ENCODE measurements at places on chromosomes 11 and 22.

GRCh38 chr11:120302001-120302805 lies 22.9 kb upstream of the TLCD5 start:
- no peak for DNase-seq

DNA sequence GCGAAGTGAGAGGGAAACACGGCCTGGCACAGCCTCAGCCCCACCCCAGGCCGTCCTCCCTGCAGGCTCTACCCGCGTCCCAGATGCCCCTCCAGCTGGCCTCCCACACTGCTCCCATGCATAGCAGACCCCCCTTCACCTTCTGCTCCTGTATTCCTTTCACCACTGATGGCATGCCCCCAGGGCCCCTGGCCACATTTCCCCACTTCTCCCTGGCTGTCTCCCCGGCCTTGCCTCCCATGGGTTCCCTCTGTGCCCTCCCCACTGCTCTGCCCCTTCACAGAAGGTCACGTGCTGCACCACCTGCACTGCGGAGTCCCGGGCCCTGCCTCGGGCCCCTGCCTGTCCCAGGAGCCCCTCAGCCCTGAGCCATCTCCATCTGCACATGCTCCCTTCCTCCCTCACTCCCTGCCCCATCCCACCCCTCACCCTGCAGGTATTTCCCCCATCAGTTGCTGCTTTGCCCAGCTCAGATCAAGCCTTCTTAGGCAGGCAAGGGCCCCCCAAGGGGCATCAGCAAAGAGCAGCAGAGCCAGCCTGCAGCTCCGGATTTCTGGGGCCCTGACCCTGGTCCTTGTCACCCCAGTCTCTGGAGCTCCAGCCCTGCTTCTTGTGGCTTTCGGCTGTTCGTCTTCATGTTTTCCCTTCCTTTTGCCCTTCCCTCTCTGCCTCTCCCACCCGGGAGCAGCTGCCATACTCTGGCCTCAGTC lies 46.4 kb downstream of the GAB4 start:
- DNase-seq, result no peak

DNA sequence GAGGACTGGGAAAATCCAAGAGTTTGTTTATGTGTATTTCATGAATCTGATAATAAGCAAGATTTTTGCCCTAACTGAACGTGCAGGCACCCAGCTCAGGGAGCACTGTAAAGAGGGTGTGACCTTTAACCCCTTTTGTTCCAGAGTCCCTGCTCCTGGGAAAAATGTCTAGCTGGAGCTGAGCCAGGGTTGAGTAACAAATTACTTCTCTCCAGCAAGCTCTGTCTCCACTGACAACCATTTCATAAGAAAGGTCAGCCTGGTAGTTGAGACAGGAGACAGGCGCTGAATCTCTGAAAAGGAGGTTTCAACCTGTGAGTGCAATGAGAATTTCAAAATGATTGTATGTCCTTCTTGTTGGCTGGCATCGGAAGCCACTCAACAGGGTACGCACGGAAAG lies 156.4 kb upstream of the NARS2 start:
- no peak for DNase-seq

DNA sequence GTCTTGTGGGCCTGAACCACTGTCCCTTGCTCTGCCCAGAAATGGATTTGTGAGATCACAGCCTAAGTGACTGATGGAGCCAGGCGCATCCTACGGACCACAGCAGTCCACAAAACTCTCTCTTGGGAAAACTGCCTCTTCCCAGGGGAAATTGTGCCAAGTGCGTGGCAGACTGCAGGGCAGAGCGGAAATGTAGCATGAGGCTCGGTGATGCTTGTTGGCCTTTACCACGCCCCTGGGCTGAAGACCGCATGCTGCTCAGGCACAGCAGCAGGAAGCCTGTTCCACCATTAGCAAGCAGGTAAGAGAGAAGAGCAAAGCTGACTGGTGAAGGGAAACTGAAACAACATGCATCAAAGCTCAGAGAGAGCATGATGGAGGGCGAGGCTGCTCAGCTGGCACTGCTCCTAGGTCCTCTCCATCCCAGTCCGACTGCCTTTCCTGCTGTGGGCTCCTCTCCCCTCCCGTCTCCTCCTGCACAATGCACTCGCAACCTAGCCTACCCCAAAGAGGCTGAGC lies 26.5 kb upstream of the SCARF2 start:
- no peak for DNase-seq

DNA sequence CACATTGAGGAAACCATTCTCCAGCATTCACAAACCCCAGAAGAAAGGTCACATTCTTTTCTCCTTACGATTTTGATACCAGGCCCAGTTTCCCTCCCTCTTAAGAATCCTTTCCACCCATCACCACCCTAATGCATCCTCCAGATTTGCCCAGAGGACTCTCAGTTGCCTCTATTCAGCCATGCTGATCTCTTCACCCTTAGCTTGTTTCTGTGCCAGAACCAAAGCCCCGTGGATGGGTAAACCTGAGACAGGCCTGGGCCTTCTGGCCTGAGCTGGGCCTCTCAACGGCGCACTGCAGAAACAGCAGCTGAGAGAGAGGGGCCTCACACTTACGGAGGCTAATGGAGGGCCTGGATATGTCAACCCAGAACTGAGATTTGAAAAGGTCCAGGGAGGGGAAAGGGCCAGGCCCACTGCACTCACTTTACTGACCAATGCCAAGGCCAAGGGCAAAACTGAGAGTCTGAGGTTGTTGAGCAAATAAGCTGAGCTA lies 32.2 kb upstream of the OAF start:
- DNase-seq, result no peak

- DNase-seq, result no peak
These were observed 37.3 kb upstream of the CCDC134 start for GRCh38 chr22:41762980-41763779.

- no peak for DNase-seq
These were observed 69.5 kb upstream of the SORL1-AS1 start for GRCh38 chr11:121522043-121522941.

GRCh38 chr11:67002297-67002913 lies 20.5 kb upstream of the SYT12 start:
- DNase-seq, result no peak

DNA sequence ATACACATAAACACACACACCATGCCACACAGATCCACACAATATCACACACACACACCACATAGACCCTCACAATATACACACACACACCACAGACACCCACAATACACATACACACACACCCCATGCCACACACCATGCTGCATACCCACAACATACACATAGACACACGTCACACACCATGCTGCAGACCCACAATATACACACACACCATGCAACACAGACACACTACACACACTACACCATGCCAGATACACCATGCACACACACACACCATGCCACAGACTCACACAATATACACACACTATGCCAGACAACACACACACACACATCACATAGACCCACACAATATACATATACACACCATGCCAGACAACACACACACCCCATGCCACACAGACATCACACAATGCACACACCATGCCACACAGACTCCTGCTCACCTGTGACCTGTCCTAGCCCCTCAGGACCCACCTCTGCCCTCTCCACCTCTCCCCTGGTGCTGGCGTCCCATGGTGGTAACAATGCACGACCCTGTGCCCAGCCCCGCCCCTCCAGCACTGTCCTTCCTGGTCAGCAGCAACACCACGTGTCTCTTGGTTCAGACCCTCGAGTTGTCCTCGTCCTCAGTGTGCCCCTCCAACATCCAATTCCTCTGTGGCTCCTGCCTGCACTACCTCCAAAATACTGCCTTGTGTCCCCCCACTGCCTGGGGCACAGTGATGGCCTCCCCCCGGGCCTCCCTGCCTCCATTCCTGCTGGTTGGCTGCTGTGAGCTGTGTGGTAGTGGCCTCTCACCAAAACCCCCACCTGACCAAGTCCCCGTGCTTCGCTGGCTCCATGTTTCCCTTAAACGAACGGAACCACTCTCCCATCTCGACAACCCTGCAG lies 23.7 kb upstream of the RFPL3 start:
- DNase-seq, result no peak

DNA sequence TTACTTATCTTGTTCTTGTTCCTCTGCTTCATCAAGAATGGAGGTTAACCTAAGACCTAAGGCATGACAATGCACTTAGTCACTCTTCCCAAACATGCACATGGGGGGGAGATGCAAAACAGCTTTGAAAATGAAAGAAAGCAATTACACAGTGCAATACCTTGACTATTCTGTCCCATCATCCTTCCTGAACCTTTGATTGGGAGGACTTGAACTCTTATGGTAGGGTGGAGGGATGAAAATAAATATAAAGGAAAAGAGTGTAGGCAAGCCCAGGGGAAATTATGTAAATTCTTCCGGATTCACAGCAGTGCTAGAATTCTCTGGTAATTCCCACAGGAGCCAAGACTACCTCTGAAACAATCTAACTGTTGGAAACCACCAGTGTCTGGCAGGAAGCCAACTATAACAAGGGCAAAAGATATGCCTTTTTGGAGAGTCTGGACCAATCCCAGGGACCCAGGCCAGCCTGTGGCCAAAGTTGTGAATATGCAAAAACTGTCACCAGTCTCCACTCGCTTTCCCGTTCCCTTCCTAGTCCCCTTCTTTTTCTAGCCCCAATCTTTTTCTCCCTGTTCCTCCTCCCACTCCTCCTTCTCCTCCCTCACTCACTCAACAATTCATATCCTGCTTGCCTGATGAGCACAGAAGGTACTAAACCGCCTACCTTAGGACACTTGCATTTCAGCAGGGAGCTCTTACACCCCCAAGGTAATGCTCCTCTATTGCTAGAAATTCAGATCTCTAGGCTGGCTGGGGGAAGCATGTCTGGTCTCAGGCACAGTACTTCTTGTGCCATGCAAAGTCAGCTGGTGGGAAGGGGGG lies 2.5 kb upstream of the RCN1 start:
- DNase-seq, result peak; percentile 92

DNA sequence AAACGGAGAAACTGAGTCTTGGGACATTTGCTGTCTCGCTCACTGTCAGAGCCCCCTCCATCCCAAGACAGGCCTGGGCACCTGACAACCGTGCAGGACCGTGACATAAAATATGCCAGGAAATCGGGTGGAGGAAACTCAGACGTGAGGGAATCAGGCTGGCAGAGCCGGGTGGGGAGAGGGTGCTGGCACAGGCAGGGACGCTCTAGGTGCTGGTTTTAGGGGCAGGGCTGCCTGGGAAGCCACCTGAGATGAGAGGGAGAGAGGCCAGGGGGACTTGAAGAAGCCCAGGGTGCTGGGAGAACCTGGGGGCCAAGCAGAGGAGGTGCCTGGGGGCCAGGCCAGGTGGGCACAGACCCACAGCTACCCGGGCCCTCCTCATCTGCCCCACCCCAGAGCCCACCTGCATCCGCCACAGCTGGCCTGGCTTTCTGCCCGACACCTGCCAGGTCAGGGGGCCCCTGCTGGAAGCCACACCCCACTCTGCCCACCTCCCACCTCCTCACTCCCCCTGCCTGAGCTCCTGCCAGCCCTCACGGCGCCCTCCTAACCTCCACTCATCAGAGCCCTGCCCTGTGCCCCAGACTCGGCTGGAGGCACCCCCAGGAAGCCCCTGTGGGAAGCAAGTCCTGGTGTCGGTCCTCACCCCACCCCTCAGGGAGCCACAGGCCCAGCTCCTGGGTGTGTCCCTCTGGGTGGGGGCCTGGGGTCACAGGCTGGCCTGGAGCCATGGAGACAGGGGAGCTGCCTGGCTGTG lies 27.3 kb upstream of the MUC5AC start:
- DNase-seq, result no peak

DNA sequence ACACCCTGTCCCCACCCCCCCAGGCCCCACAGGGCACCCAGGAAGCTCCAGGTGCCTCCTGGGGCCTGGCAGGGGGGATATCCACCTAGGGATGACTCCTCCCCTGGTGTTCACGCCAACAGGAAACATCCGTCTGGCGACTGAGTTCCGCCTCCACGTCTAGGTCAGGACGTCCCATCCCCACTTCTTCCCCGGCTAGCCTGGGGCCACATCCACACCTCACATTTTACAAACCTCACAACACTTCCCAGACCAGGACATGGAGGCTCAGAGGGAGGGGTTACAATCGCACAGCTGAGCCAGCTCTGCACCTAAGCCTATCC lies 21.0 kb downstream of the MAFF start:
- no peak for DNase-seq

DNA sequence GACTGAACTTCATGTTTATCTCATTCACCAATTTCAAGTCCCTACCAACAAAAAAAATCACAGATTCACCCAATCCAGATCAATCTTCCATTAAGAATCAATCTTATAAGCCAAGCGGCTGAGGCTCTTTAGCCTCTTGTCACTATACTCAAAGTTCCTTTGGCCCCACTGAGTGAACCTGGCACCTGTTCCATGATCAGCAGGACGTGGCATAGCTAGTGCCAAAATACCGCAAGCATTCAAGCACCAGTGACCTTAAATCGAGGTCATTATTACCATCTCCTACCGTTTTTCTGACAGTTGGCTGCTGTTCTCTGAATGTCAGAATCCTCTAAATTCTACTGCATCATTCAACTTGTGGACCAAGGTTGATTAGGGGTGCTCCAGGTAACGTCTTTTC lies 141.2 kb downstream of the CADM1 start:
- DNase-seq, result no peak

DNA sequence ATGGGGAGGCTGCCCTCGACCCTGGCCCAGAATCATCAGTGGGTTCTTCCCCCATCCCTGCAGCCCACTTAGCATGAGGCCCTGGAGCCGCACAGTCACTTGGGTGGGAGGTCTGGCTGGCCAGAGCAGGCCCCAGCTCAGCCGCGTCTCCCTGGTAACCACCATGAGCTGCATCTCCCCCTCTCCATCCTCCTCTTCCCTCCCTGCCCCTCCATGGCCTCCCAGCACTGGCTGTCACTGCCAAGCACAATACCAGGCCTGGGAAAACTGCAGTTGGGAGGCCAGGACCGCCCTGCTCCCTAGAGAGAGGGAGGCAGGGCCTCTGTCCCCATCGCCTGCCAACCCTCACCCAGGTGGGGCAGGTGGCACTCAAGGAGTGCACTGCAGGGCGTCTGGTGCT lies 8.0 kb downstream of the CSDC2 start:
- DNase-seq, result no peak

DNA sequence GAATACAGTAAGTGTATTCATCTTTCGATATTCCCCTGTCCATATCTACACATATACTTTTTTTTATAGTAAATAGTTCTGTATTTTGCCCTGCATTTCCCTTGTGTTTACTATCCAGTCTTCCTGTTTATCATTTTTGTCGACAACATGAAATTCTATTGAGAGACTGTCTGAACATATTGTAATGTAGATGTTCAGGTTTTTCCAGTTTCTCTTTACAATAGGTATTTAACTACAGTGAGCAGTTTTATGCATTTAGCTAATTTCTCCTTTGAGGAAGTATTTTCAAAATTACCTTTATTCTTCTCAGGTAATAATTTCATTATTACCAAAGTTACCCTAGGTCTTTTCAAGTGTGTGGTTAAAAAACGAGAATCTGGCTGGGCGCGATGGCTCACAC lies 16.7 kb downstream of the PIK3IP1 start:
- DNase-seq, result no peak

- DNase-seq, result no peak
These were observed 3.2 kb downstream of the DERL3 start for GRCh38 chr22:23835484-23836144.

DNA sequence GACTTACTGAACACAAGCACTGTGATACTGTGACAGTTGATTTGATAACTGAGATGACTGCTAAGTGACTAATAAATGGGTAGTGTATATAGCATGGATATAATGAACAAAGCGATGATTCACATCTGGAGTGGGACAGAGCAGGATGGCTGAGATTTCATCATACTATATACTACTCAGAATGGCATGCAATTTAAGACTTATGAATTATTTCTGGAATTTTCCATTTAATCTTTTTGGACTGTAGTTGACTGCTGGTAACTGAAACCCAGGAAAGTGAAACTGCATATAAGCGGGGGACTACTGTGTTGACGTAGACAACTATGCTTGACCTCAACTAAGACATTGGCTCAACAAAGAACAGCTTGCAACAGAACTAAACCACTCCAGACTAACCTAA lies 20.0 kb upstream of the NUCB2 start:
- DNase-seq, result peak; percentile 91
